ENCODE measurements at places on chromosomes 7 and 10.

DNA sequence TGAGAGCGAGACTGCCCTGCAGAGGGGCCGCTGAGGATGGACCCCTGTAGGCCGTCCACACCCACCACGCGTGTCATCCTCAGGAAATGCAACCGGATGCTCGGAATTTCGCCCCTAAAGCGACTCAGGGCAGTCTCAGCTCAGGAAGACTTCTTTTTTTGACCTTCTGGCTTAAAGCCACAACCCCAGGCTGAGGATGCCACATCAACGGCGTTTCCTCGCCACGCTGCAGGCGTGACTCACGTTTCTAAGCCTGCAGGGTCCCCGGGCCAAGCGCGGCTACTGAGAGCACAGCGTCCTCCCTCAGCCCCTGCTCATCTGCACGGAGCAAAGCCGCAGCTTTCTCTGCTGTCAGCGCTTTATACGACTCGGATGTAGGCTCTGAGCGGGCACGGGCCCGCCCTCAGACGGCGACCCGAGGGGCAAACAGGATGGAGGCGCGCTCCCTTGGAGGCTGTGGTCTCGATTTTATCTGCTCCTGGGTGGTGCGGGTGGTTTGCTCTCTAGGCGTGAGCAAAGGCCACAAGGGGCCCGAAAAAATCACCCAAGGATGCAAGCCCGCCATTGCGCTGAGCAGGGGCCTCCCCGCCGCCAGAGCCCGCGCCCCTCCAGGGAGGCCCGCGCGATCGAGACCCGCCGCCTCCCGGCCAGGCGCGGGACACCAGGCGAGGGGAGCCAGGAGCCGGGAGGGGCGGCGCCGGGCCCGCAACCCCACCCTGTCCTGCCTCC lies 726 bp upstream of the INSIG1 start:
- DNase-seq, result peak; percentile 83

GRCh38 chr10:69410487-69410886 lies 6.2 kb downstream of the TACR2 start:
- peak; percentile 15 for DNase-seq

DNA sequence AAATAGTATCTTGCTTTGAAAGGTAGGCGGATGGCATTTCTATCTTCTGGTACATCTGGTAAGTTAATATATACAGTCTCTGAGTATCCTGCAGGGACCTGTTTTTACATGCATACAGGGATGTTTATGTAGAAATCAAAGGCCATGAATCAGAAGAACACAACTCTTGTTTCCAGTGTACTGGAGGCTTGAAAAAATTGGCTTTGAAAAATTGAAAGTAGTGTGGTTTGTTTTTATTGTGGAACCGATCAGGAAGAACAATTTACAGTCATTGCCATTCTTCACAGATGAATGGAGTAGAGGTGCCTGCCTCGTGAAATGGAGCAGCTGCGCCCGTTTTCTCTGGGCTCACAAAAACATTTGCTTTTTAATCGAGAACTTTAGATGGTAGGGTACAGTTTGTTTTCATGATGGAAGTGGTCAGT lies 54.0 kb upstream of the RPA3 start:
- no peak for DNase-seq

- no peak for DNase-seq
Measured at GRCh38 chr7:53315981-53316380, 280.5 kb downstream of the POM121L12 start.

DNA sequence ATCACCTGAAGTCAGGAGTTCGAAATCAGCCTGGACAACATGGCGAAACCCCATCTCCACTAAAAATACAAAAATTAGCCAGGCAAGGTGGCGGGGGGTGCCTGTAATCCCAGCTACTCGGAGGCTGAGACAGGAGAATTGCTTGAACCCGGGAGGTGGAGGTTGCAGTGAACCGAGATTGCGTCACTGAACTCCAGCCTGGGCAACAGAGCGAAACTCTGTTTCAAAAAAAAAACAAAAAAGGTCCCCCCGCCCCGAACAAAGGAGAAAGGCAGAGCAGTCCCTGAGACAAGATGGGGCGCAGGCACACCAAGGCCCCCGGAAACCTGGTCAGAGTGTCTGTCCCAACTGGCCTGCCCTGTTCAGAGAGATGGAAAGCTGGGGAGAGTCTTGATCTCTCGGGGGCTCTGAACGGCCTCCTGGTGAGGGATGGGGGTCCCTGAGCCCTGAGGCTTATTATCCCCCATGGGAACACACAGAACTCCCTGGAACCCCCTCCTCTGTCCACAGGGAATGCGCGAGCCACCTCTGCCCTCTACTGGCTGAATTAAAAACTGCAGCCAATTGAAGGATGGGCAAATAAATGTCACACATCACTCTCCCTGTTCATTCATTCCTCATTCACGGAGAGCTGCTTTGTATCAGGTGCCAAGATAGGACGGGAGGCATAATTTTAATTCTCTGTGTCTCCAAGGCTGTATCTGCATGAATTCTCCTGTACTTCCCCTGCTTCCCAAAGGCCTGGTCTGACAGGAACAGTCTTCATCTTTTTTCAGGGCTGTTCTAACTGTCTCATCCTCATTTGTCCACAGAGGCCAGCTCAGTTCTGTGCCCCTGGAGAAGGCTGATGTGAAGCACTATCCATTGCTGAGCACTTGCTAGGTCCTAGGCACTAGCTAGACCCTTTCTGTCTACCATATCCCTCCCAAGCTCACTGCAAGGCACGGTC lies 28.9 kb downstream of the MAT1A start:
- peak; percentile 71 for DNase-seq

DNA sequence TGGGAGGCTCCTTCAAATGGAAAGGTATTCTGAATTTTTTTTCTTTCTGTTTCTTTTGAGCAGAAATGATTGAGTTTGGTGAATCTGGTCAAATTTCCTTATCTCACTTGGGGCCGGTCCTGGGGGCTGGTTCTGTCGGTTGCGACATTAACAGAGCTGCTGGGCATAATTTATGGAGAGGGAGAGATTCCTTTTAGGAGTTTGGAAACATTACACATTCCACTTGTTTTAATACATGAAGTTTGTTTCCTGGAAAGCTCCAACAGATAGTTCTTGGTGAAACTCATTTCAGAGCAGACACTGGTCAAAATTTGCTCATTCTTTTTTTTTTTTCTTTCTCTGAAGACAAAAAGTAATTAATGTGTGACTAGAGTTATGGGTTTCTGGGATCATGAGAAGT lies 129.9 kb downstream of the ABCA13 start:
- DNase-seq, result no peak

- DNase-seq, result no peak
Measured at GRCh38 chr7:14858866-14859265, 43.7 kb downstream of the DGKB start.

DNA sequence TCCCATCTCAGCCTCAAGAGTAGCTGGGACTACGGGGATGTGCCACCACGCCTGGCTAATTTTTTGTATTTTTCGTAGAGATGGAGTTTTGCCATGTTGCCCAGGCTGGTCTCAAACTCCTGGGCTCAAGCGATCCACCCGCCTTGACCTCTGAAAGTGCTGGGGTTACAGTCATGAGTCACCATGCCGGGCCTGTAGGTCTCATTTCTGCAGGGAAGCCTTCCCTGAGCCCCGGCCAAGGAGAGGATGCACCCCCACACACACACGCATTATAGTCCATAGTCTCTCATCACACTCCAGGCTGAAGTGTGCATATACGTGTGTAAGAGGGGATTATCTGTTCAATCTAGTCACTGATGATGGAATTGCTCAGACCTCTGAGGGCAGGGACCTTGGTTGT lies 29.3 kb downstream of the KCNMA1 start:
- DNase-seq, result peak; percentile 38

DNA sequence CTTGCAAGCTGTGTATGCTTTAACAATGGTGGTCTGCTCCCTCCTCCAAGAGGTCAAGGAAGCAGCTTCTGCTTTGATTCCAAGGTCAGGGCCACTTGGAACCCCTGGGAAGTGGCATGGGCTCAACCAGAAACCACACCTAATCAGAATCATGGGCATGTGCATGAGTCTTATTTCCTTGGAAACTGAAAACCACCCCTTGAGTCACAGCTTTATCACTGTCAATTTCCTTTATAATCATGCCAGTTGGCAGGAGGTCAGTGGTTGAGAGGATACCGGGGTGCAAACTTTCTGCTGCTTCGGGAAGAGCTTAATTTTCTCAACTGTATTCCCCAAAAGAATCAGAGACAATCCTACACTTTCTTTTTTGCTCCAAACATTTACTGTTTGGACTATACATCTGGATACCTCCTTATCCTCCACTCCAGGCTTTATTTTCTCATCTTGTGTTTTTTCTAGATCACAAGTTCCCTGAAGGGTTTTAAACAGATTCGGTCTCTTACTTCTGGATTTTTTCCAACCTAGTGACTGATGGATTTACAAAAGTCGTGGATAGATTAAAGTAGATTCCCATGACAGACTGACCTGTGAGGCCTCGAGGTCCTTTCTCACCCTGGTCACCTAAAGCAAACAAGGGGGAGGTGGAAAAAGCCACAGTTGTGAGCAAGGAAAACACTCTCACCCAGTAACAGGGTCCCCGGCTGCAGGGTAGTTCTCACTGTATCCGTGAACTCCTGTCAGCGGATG lies 36.0 kb downstream of the COL17A1 start:
- DNase-seq, result no peak

- no peak for DNase-seq
Measured at GRCh38 chr7:103551016-103551415, 105.0 kb upstream of the SLC26A5 start.
